ENCODE measurements at places on chromosomes 6 and 20. TPM values are rescaled to one million over a fixed set of nuclear protein-coding genes. Genes with fewer than 3 reads are reported as not detected.

EDN3 gene
- total RNA-seq = 0.17 TPM

AIF1 gene
- total RNA-seq = 6.9 TPM

MUCL3 gene
- total RNA-seq = not detected

CYB5R4 gene
- total RNA-seq = 18.3 TPM

CLDN20 gene
- not detected for total RNA-seq
